OCI-M1 (cell line): ENCODE measurements at places on chromosomes 5 and 9.
A peak's percentile ranks its signal among the peaks of the same experiment; 100 is the strongest.

DNA sequence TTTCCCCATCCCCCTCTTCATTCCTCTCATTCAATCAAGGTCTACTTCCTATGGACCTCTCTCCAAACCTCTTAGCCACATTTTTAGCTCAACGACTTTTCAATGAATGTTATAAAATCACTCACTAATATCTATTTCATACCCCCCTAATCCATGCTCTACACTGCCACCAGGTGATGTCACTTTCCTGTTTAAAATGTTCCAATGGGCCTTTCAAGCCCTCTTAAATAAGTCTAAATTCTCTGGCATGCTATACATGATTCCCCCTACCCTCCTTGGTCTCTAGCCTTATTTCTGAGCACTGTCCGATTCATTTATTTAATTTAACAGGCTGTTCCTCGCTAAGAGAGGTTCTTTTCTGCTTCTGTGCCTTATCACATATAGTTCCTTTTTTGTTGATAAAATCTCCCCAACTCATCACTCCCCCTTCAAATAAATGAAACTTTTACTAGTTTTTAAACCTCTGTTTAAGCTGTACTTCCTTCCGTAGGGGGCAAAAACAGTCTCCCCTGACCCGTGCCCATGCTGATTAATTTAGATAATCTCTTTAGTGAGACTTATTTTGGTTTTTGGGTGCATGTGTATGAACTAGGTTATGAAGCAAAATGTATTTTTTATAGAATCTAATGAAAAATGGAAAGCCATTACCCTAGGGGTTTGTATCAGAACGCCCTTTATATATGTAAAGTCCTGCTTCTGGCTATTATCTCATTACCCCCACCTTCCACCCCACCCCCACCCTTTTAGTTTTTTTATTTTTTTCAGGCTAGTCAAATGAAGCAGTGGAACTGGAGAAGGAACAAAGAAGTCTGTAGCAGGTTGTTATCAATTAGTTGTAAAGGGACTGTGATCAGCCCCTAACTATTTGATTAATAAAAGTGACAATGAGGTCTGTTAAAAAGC lies 9.0 kb downstream of the ABHD17B start:
- DNase-seq = peak; percentile 39

- DNase-seq = peak; percentile 25
Measured at GRCh38 chr9:29241320-29241719, 1668.0 kb upstream of the C9orf72 start.

- peak; percentile 87 for DNase-seq
Measured at GRCh38 chr5:68215898-68216244, 315 bp downstream of the PIK3R1 start.

- no peak for DNase-seq
Measured at GRCh38 chr5:82163452-82164175, 114.5 kb downstream of the RPS23 start.

GRCh38 chr5:15694696-15695214 lies 194.8 kb downstream of the FBXL7 start:
- no peak for DNase-seq

DNA sequence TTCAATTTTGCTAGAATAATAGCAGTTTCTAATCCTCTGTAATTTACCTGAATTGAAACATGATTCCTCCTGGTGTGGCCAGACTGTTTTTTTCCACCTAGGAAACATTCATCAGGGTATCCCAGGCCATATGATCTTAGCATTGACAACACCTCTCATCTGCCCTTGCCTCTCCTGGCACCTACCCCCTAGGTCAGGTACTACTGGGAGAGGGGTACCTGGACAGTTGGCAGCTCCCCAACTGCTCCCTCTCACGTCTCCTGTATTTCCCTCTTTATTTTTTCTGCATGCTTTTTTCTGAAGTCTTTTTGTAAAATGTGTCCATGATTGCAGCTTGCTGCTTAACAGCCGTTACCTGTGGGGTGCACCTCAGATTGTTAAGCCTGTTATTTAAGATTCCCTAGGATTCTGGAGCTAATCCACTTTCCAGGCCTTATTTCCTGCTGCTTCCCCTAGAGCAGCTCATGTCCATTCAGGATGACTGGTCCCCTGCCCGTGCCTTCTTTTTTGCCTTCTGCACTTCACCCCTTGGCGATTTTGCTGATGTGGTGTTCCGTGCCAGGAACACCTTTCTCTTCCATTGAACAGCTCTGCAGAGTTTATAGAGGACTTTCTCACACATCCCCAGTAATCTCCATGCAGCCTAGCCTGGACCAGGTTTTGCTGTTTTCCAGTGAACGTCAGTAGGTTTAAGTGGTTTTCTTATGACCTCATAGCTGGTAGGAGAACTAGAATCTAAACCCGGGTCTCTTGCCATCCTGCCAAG lies 33.6 kb downstream of the SNX30 start:
- peak; percentile 22 for DNase-seq
